Amygdala (tissue), 56 donors: ENCODE measurements at places on chromosomes 12 and 14.

- no peak for DNase-seq
Measured at GRCh38 chr12:120844768-120845449, 59.2 kb downstream of the SPPL3 start.

DNA sequence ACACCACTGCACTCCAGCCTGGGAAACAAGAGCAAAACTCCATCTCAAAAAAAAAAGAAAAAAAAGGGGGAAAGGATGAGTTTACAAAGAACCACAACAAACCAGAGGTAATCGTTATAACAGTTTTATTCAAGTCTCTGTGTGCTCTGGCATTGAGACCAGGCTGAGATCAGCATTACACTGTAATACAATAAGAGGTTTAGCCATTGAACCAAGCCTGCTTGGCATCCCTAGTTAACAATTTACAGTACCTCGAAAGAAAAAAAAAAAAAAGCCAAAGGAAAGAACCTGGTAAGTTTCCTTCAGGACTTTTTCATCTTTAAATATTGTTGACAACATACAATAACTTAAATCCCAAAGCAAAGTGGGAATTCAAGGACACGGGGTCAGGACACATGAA is 80.7 kb downstream of the TTC9 start:
- no peak for DNase-seq

DNA sequence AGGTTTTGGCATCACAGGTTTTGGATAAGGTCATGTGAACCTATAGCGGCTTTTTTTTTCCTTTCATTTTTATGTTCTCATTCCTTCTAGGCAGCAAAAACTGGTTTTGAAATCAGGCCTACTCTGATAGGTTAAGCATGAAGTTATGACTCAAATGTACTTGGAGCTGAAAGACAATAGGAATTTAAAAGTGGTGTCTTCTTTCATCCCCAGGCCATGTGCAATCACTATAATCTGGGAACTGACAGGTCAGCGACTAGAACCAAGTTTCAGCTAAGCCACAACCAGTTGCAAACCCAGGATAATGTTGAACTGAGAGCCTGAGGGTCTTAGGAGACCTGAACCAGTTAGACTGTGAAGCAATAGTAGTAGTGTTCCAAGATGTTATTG is 74.3 kb downstream of the ANO6 start:
- no peak for DNase-seq

GRCh38 chr12:89597770-89598169 is 71.9 kb upstream of the POC1B start:
- no peak for DNase-seq

GRCh38 chr12:112568641-112569040 is 149.9 kb downstream of the PTPN11 start:
- DNase-seq: no peak
